ENCODE measurements at places on chromosomes 2 and 18. TPM values are rescaled to one million over a fixed set of nuclear protein-coding genes. Genes with fewer than 3 reads are reported as not detected.

Gene FARP2
- total RNA-seq: 28.6 TPM

Gene SERPINB12
- total RNA-seq: not detected

Gene CXCR1
- total RNA-seq: not detected

GRCh38 chr2:191916826-191917225 lies 69.9 kb upstream of the CAVIN2 start:
- no peak for DNase-seq

DNA sequence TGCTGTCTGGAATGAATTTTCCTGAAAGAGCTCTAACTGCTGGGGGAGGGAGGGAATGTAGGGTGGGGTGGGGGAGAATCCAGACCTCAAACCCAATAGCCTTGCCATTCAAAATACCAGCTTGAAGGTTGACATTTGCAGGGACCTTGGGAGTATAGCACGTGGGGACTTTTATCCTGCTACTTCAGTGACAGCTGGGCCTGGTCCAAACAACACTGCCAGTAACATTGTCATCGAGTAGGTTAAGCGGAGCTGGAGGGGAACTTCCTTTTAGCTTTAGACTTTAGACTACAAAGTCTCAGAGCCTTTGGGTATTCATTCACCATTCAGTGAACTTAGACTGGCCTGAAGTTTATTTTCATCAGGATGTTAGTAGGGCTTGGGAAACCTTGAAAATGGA lies 248.7 kb downstream of the MEIS1 start:
- DNase-seq: no peak

- DNase-seq: no peak
Measured at GRCh38 chr2:176744146-176744545, 468.4 kb upstream of the HNRNPA3 start.
